ENCODE measurements at places on chromosomes 2 and 18. TPM values are rescaled to one million over a fixed set of nuclear protein-coding genes. Genes with fewer than 3 reads are reported as not detected.

GRCh38 chr2:212939777-212940531, 211.5 kb downstream of the IKZF2 start:
- DNase-seq, result no peak

GRCh38 chr2:44722026-44722625, 219.4 kb upstream of the SIX3 start:
- no peak for DNase-seq

The IL1RL2 gene
- polyA plus RNA-seq, result not detected

- DNase-seq, result no peak
Measured at GRCh38 chr2:120254178-120254577, 1.5 kb downstream of the RALB start.

DNA sequence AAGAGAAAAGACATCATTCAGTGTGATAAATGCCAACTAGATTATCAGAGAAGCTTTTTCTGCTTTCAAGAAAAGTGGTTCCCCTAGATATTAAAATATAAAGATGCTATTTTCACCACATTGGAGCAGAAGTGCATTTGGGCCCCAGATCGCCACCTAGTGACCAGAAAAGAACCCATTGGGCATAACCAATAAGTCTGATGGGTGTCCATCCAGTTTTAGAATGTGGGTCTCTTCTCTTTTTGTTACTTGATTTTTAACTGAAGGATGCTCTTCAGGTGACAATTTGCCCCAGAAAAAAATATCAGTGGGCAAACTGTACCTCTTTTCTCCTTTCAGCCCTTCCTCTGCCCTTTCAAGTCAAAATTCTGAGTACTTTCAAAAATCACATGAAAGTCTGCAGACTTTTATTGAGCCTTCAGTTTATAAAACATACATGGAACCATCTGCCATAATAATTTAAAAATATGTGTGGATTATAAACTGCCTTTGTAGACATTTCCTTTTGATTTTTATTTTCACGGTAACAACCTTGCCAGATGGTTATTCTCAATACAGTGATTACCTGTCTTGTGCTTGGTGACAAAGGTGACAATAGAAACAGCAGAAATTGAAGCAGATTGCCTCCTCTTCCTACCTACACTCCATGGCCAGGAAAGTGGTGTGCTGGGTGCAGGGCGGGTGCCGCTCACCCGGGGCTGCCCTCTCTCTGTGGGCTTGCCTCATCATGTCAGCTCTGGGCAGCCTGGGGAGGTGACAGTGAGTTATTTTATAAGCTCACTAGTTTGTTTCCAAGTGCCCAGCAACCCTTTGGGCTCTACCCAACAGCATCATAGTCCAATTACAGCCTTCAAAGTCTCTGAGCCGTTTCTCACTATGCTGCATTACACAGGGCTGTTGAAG, 124.5 kb downstream of the DCDC2C start:
- peak; percentile 35 for DNase-seq

The GBX2 gene
- 0.31 TPM for polyA plus RNA-seq

GRCh38 chr18:48637081-48637990, 98.5 kb downstream of the CTIF start:
- no peak for DNase-seq

DNA sequence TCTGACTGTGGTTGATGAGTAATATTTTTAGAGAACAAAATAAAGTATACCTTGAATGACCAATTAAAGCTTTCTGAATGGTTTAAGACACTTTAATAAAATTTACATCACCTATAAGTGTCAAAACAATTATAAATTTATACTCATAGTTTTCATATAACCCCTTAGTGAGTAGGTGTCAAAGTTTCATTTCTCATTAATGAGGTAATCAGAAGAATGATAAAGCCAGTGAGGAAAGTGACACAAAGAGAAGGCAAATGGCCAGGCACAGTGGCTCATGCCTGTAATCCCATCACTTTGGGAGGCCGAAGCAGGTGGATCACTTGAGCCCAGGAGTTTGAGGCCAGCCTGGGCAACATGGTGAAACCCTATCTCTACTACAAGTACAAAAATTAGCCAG, 60.8 kb upstream of the CTLA4 start:
- no peak for DNase-seq

The FRZB gene
- 23.9 TPM for polyA plus RNA-seq

GRCh38 chr2:96157649-96158553, 12.7 kb upstream of the DUSP2 start:
- no peak for DNase-seq

DNA sequence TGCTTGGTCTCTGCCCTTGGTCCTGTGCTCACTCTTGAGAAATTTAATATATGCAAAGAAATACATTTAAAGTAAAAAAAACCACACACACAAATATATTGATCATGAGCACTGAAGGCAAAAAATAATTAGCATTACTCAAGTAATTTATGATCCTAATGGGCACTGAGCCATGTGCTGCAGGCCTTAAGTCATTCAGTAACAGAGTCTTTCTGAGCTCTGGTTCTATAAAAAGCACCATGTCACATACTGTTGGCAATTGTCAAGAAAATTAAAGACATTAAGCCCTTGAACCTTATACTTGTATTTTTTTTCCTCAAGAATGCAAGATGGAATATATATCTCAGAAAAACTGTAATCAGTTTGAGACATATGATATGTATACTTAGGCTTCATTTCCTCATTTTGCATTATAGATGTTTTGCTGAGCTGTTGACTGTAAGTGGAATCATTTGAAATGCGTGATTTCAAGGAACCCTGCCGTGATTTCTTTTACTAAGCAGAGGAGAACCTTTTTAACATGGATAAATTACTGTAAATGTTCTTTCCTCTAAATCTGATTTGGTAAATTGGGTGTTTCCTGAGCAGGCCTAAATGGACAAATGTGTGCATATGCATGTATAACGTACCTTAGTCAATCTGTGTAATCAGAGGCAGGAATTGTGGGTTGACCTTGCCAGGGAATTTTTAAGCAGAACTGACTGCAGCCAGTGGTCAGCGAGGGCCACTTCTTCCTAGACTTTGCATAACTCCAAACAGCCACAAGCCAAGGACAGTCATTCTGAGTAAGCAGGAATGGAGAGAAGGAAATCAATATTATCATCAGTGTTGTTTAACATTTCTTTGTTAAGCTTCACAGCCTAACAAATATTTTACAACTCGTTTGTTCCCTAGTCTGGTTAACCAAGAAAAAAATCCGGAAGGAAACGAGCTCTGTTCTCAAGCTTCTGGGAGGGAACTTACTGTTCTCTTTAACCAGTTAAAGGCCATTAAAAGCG, 191.5 kb upstream of the ATP5MC3 start:
- DNase-seq, result peak; percentile 3

The SMPD4 gene
- polyA plus RNA-seq, result 50.1 TPM

The OSR1 gene
- polyA plus RNA-seq, result 23.2 TPM

DNA sequence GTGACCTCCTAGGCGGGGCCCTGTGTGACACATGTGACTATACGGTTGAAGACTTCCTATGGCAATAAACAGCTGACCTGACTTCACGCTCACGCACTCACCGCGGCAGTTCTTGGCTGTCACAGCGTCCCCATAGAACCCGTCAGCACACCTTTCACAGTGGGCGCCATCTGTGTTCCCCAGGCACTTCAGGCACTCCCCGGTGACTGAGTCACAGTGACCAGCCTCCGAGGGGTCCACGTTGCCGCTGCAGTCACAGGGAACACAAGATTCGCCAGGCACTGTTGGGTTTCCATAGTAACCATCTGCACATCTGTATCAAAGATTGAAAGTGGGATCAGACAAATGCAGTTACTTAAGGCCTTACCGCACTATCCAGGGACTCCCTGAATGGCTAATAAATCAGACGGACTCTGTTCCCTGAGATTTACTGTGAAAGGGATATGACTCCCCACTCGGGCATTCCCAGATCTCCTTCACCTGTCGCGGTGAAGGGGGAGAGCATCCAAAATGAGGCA, 94.5 kb downstream of the LAMA1 start:
- DNase-seq, result no peak

DNA sequence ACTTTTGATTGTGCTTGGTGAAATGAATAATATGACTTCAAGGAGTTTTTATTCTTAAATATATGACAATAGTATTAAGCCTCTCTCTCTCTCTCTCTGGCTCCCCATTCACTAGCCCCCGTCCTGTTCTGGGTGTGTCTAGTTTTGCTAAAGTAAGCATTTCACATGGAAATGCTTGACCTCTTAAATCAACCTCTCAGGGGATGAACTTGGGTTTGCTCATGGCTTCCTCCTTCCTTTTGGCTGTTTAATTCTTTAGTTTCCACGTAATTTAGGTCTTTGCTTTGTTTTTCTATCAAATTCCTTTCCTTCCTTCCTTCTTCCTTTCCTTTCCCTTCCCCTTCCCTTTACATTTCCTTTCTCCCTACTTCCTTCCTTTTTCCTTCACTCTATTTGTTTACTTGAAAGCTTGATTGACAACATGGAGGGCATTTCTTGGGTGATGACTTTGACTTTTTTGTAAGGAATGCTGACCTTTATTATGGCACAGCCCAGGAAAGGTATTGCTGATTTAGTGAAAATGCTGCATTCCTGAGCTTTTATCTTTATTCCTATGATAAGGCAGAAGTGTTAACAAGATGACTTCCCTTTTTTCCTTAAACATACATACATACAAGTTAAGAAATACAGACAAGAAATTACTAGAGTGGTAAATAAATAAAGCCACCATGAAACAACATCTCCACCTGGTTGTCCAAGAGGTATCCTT, 3.6 kb downstream of the DPP4 start:
- DNase-seq, result no peak

DNA sequence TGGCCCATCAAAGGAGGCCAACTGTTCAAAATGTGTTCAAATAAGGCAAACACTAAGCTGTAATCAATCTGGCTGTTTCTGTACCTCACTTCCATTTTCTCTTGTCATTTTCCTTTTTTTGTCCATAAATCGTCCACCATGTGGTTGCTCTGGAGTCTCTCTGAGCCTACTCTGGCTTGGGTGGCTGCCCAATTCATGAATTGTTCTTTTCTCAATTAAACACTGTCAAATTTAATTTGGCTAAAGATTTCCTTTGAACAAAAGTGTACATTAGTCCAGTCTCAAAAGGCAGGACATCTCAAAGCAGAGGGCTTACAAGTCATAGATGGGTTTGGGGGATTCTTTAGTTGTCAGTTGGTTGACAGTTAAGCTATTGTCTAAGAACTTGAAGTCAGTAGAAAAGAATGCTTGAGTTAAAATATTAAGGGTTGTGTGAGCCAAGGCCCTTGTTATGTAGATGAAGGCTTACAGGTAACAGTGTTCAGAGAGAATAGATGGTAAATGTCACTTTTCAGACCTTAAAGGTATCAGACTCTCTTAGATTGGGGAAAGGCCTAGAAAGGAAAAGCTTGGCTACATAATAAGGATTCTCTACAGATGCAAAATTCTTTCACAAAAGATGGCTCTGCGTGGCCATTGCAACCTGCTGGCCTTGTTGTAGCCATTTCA, 831.2 kb upstream of the CDH2 start:
- no peak for DNase-seq

GRCh38 chr2:231900486-231900942, 25.7 kb downstream of the NPPC start:
- DNase-seq, result peak; percentile 77

GRCh38 chr2:65128297-65129190, 1.4 kb downstream of the RAB1A start:
- DNase-seq, result peak; percentile 55

DNA sequence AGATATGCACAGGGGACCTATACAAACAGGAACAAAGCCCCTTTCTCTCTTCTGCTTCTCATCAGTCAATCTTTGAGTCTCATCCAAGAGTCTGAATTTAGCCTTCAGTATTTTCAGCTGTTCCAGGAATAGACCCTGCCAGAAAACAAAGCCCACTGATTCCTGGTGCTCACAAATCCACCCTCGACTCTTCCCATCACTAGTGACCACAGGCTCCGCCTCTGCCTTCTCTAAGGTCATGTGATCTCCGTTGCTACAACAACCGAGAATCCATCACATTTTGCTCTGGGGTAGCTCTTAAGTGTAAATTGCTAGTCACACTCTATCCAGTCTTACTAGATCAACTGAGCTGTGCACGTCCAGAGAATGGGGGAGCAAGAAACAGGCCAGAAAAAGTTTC, 46.4 kb upstream of the SPTBN1 start:
- no peak for DNase-seq

GRCh38 chr2:232833830-232834229, 36.2 kb upstream of the SNORC start:
- DNase-seq, result no peak

- DNase-seq, result no peak
Measured at GRCh38 chr2:113060796-113061195, 1.8 kb downstream of the IL36RN start.

DNA sequence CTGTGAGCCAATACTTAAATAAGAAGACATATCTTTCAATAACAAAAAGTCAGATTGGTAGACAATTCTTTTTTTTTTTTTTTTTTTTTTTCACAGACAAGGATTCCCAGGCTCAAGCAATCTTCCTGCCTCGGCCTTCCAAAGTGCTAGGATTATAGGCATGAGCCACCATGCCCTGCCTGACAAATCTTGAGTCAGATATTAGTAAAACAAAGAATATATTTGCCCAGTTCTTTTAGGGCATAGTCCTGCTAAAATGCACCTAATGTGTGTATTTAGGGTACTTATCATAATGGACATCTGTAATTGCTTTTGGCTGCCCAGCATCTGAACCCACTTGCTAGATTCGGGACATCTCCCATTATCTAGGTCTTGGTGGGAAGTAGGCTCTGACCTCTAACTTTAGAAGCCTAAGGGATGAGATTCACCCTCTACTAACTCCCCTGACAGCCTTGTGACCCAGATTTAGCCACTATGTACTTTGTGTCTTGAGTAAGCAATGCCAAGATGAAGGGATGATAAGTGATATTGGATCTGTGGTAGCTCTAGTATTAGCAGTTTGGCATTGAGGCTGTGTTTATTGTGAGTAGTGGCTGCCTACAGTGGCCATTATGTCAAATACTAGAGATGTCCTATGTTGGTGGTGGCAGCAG, 18.5 kb upstream of the PSME4 start:
- no peak for DNase-seq

DNA sequence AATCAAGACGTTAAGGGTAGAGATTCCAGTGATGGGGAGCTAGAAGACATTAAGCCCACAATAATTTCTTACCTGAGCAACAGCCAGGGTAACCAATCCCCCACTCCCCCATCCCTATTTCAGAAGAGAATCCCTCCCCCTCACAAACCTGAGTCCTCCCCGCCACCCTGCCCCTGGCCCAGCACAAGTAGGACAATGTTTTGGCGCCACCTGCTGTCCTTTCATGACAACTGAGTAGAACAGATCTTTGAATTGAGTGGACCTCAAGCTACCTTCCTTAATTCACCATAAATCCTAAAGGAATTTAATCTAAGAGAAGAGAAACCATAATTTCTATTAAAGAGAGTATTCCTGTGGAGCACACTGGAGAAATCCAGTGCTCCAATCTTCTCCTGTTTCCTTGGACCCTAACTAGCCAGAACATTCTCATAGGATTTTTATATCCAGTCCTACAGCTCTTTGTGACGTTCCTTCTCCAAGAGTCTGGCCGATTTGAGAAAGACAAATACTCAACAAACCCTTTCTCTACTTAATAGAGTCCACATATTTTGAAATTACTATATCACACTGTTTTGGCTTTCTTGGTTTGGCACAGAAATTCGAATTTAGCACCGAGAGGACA, 41.1 kb downstream of the NHEJ1 start:
- peak; percentile 76 for DNase-seq

DNA sequence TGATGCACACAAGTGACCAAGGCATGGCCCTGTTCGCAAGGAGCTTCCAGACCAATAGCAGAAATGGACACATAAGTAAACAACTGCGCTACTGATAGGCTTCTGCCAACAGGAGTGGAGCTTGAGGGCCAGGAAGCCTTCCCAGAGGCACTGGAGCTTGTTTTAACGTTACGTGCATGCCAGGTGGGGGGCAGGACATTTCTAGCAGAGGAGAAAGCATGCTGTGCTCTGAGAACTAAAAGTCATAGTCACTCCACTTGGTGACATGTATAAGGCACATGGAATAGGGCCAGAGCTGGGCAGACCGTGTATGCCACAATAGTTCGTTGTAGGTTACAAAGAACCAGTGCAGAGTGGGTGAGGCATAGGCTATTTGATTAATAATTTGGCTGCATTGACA, 184.2 kb downstream of the NEDD4L start:
- DNase-seq, result no peak

Data from cardiac muscle cell (in vitro differentiated cells and primary cell).